ENCODE measurements at places on chromosomes 2 and 18.

GRCh38 chr18:51138936-51139335, 58.5 kb downstream of the MEX3C start:
- DNase-seq, result no peak

GRCh38 chr2:157631861-157632260, 3.2 kb upstream of the ACVR1C start:
- DNase-seq, result no peak

DNA sequence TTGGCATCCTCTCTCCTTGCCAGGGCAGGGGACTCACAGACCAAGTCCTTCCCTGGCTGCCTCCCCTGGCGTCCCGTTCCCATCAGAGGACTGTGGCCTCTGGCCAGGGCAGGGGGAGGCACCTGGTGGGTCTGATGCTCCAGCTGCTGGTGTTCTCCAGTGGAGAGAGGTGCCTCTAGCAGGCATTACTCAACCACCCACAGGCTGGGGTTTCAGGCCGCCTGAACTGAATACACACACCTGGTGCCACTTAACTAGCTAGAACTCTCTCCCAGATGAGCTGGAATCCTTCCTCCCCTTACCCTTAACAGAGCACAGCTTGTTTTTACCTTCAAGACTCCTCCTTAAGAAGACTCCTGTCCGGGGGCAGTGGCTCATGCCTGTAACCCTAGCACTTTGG, 37.7 kb upstream of the CNGA3 start:
- DNase-seq, result no peak

GRCh38 chr2:33492399-33493134, 16.1 kb downstream of the RASGRP3 start:
- no peak for DNase-seq

DNA sequence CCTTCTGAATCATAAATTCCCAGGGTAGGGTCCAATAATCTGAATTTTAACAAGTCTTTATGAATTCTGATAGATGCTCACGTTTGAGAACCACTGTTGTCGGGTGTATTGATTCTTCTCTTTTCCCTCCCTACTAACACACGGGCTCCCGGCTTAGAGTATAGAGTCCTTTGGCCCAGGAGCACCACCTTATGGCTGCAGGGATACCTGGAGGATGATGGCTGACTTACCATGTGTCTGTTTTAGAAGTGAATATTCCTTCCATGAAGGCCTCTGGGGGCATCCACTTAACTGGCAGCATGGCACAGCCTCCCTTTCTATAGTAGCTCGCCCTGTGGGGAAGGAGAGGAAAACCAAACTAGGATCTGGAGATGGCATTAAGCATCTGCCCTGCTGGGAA, 91.7 kb downstream of the CLIP4 start:
- DNase-seq, result no peak

DNA sequence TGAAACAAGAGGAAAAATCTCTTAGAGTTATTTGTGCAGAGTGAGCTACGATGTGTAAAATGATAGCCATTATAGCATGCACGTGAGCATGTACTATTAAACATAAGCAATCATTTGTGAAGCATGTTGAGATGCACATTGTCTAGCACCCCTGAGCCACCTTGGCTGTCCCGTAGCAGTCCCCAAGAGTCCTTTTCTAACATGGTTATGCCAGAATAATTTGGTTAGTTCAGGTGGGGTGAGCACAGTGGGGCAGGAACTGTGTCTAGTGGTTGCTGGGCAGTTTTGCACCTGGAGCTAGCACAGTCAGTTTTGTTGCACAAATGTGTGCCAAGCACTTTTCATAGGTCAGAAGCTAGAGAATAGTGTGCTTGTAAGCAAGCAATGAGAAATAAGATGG, 809.8 kb downstream of the RNF144A start:
- DNase-seq, result no peak

DNA sequence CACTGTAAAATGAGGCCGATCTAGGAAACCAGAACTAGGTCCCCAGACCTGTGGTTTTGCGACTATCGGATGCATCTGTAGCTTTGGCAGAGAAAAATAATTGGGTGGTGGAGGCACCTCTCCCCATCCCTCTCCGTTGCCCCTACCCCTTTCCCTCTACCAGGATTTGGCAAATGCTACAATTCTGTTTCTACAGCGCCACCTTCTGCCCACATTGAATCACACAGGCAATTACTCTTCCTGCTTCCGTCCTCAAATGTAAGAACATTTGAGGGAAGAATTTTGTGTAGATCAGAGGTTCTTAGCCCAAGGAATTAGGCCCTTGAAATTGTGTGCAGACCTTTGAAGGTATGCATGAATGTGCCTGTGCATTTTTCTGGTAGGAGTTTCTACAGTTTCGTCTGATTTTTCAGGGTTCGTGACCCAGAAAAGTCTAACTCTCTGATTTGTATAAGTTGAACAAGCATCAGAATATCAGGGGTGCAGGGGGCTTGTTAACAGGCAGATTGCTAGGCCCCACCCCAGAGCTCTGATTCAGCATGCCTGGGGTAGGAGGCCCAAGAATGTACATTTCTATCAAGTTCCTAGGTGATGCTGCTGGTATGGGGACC, 11.2 kb downstream of the ATP6V1B1 start:
- DNase-seq, result no peak

GRCh38 chr2:239689410-239689809, 288.6 kb upstream of the HDAC4 start:
- DNase-seq, result no peak

DNA sequence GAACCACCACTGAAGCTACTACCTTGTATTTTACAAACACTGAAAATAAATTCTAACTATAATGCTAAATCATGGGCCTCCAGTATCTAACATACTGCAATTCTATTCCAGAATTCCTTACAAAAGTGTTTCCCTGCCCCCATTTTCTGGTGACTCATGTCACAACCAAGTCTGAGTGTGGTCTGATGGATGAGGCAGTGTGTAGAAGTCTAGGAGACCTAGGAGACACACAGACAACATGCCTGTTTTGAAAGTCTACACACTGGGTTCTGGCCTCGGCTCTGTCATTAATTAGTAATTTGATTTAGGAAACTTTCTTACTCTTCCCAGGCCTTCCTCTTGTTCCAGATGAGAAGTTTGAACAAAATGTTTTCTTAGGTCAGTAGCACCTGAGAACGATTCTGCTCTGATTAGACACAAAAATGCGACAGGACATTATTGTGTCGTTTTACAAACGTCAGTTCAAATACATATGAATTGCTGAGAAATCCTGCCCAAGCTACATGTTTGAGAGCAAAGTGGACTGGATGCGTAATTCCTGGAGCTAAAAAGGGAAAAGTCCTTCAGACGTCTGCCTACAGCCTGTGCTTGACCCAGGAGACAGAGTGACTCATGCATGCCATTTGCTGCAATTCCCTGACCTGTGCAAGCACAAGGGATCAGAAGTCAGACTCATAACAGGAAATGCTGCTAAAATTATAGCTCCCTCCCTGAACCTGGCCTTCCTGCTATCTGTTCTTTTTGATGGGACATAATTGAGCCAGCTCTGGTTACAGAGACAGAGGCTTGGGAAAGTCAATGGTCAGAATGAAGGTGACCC, 494.4 kb downstream of the SOX11 start:
- no peak for DNase-seq

DNA sequence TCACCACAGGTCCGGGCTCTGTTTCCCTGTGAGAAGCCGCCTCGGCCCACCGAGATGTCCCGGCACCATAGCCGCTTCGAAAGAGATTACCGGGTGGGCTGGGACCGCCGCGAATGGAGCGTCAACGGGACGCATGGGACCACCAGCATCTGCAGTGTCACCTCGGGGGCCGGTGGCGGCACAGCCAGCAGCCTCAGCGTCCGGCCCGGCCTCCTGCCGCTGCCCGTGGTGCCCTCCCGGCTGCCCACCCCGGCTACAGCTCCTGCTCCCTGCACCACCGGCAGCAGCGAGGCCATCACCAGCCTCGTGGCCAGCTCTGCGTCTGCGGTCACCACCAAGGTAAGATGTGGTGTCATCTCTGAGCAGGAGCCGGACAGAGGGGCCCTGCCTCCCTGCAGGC, 177.2 kb downstream of the KLHL29 start:
- DNase-seq, result no peak

Data from iPS DF 19.7 (cell line).